ENCODE measurements at places on chromosomes 7 and 10. TPM values are rescaled to one million over a fixed set of nuclear protein-coding genes. Genes with fewer than 3 reads are reported as not detected.

MYL10 gene
- not detected for total RNA-seq

HOGA1 gene
- total RNA-seq = 0.78 TPM

CABCOCO1 gene
- not detected for total RNA-seq

ANKRD61 gene
- 0.20 TPM for total RNA-seq

SYT15 gene
- under 0.01 TPM for total RNA-seq

PLEKHS1 gene
- total RNA-seq = 0.84 TPM

NUTM2A gene
- total RNA-seq = not detected

PNLIPRP3 gene
- not detected for total RNA-seq

SFRP5 gene
- total RNA-seq = not detected

RBP3 gene
- total RNA-seq = not detected

PILRA gene
- not detected for total RNA-seq

SPAM1 gene
- not detected for total RNA-seq

FOXI2 gene
- total RNA-seq = not detected

C7orf33 gene
- total RNA-seq = not detected

PPP1R3C gene
- total RNA-seq = not detected

CUBN gene
- 0.98 TPM for total RNA-seq

PSD gene
- total RNA-seq = 1.5 TPM

Measured in RPMI7951 (cell line).